ENCODE measurements at places on chromosomes 11 and 22.

GRCh38 chr11:63871962-63872799, 33.3 kb downstream of the MARK2 start:
- peak; percentile 45 for DNase-seq

GRCh38 chr11:72586321-72587090, 87.7 kb downstream of the PDE2A start:
- DNase-seq, result no peak

GRCh38 chr11:66011785-66012303, at the start of gene CST6:
CST6 (plus strand) TSS chr11:66012008; CDS start chr11:66012045, 37 bp downstream.
- DNase-seq, result no peak

- DNase-seq, result no peak
Measured at GRCh38 chr22:36776722-36777121, 803 bp upstream of the IFT27 start.

- DNase-seq, result no peak
Measured at GRCh38 chr22:42188808-42189447, 58.3 kb upstream of the CYP2D6 start.

DNA sequence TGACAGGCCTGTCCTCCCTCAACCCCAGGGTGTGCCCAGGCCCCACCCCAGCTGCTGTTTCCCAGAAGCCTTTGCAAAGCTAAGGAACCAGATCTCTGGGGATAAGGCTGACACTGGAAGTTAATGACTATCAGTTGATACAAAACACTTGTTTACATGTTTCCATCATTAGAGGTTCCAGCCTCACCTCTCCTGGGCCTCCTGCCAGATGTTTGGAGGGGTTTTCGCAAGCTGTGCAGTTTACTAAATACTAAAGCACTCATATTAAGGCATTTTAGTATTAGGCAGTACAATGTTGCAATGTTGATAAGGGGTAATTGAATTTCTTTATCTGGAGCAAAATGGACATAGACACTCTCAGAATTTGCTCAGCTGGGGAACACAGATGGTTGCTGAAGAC, 218.7 kb downstream of the INSC start:
- DNase-seq, result no peak

DNA sequence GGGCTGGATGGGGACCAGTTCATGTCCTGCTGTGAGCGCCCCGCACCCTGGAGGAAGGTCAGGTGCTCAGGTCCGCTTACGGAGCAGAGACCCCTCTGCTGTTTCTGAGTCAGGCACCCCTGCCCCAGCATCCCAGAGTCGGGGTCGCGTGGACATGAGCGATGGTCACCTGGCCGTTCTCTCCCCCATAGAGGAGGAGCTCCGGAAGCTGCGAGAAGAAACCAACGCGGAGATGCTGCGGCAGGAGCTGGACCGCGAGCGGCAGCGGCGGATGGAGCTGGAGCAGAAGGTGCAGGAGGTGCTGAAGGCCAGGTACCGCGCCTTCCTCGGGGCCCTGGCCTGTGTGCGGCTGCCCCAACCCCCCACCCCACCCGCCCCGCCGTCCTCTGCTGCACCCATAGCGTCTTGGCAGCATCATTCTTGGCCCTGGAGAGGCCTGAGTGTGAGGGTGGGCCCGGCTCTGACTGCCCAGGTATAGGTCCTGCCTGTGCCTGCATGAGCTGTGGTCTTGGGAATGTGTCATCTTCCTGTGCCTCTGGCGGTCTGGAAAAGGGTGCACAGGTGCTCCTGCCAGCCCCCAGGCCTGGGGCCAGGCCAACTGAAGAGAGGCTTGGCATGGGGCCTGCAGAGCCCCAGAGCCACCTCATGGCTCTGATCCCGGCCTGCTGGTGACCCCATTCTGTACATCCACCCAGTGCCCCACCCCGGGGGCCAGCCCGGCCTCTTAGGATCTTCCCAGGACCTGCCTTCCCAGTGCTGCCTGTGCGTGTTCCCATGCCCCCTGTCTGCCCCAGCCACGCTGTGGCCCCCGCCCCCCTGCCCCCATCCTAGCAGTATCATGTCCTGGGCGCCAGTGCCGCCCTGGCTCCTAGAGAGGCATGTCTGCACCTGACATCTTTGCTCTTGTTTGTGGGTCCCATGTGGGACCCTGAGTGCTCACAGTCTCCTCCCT, 38.1 kb downstream of the GRAMD4 start:
- DNase-seq, result no peak

DNA sequence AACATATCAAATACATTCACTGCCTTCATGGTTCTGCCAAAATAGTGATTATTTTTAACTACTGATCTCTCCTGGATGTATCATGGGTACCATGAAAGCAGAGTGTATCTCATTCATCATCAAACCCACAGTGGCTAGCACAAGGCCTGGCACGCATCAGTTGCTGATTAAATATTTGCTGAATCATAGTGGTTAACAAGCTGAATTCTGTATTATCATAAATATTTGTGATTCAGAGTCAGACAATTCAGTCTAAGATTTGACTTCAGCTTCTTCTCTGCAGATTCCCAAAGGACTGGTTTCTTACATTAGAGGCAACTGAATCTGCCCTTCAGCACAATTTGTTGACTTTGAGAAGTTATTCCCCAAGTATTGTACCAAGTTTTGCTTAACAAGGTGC, 715.8 kb upstream of the LRRC4C start:
- no peak for DNase-seq

GRCh38 chr11:47288066-47288465, 18.1 kb downstream of the MADD start:
- DNase-seq, result no peak

- DNase-seq, result no peak
Measured at GRCh38 chr11:128472128-128473089, 114.9 kb downstream of the ETS1 start.

GRCh38 chr22:27603800-27604144, 197.8 kb downstream of the MN1 start:
- no peak for DNase-seq

DNA sequence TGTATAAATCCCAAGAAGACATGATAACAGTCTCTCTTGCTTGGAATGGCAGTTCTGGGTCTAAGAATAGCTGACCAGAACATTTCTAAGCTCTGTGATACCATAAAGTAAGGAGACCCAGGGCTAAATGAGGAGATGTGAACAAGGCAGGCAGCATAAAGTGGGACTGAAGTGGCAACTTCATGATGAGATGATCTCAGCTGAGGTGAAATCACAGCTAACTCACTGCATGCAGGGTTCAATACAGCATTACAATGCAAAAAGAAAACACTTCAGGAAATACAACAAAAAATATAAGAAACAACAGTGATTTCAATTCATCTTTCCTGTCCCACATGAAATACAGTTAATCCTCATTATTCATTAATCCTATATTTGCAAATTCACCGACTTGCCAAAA, 44.6 kb downstream of the MRE11 start:
- no peak for DNase-seq

DNA sequence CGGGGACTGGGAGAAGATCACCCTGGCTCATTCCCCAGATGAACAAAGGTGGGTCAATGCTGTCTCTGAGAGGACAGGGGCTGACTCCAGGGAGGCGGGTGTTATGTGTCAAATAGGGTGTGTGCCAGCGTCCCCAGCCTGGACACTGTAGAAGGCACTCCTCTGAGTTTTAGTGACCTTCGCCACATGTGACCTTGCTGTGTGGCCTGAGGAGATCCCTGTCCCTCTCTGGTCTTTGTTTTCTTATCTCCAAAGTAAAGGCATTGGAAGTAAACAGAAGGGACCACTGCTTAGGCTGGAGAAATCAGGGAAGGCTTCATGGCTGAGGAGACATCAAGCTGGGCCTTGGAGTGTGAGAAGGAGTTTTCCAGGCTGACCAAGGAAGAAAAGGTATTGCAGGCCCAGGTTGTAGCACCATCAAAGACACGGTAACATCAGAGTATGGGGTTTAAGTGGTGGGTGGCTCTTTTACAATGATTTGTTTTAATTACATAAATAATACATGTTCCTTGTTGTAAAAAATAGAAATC, 74.4 kb downstream of the TP53I11 start:
- DNase-seq, result no peak

DNA sequence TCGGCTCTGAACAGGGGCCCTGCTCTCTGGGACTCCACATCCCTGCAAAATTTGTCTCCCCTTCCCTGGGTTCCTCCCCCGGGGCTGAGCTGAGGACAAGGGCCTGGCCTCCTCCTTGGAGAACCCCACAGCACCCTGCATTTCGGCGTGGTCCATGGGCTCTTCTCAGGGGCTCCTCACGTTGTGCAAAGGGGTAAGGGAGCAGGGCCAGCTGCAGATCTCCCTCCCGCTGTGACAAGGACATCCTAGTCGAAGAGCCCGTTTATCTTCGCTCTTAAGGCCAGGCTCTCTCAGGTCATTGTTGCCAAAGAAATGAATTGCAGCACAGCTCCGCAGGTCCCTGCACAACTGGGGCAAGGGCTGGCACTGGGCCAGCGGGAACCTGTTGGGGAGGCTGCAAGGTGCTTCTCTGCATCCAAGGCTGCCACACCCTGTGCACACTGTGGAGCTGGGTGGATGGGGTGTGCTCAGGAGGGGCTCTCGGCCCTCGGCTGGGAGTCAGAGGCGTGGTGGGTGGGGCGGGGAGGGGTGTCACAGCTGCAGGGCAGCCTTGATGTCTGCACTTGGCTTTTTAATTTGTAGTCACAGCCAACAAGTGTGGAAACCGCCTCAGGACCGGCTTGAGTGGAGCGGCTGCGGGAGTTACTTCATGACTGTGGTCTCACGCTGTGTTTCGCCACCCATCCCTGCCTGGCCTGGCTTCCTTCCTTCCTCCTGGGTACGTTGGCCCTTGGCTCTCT, 26.6 kb upstream of the SEPTIN5 start:
- no peak for DNase-seq

- no peak for DNase-seq
Measured at GRCh38 chr11:104772806-104773241, 125.4 kb downstream of the CASP12 start.

DNA sequence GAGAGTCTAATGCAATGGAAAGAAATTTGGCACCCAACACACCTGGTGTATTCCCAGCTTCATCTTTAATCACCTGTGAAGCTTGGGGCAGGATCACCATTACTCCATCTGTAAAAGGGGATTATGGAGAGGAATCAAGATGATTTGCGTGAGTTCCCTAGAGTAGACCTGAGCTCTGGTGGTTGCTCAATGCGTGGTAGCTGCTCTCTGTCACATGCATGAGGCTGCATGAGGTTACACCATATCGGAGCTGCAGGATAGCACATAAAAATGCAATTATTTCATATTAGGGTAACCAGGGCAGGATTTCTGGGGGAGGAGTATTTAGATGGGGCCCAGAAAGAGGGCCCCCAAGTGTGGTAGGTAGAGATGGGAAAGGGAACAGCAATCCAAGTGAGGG, 35.3 kb upstream of the CLMP start:
- no peak for DNase-seq

GRCh38 chr22:48753752-48754517, 1073.7 kb downstream of the BRD1 start:
- no peak for DNase-seq

- DNase-seq, result no peak
Measured at GRCh38 chr11:12433571-12434324, 56.4 kb downstream of the PARVA start.

DNA sequence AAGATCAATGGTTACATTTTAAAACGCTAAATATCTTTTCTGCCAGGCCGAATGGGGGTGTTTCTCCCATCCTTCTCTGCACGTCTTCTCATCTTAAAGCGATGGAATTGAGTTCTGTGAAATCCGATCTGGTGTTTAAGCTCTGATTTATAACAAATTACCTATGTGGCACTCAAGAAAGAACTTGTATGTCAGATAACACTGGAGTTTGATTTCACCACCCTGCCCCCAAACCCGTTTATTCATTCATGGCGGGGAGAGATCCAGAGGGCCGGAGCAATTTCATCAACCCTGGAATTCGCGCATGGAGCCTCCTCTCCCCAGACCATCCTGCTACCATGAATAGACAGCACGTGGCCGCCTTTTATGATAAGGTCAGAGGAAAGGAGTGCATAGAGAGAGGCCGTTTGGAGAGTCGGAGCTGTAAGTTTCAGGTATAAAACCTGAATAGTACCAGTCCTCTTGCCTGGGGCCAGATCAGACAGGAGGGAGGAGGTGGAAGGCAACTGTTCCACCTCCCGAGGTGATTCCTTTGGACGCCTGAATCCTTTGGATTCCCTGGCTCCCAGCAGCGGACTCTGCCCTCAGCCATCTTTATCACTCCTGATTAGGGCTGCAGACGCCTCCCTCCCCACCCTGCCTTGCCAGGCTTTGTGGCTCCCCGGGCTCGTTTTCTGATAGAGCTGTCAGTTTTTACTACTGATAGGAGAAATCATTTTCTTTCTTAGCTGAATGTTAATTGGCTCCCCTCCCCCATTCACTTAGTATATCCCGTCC, 27.3 kb upstream of the NFAM1 start:
- no peak for DNase-seq

GRCh38 chr11:63490551-63491239, at the start of gene PLAAT5:
PLAAT5 (minus strand) TSS chr11:63491167; CDS start chr11:63491034, 133 bp downstream.
- DNase-seq, result peak; percentile 60

GRCh38 chr11:12119502-12119901, 9.1 kb downstream of the MICAL2 start:
- no peak for DNase-seq

- DNase-seq, result no peak
Measured at GRCh38 chr11:130609121-130610035, 160.9 kb downstream of the ADAMTS15 start.

DNA sequence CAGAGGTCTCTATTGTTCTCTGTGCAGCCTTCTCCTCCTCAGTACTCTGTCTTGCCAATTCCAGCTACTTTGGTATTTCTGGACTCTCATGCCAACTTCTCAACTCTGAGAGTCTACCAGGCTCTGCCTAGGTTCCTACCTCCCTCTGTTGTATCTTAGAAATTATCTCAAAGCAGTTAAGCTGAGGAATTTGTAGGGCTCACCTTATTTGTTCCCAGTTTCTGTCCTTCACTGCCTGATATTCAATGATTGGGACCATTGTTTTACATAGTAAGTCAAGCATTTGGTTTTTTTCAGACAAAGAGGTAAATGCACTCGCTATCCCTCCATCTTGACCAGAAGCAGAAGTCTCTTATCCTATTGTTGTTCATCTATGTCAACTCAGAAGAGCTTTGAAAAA, 205.0 kb upstream of the PGR start:
- DNase-seq, result no peak

- no peak for DNase-seq
Measured at GRCh38 chr11:103618528-103618927, 417.9 kb upstream of the DDI1 start.

GRCh38 chr11:68574308-68574707, 110.0 kb upstream of the GAL start:
- DNase-seq, result no peak

DNA sequence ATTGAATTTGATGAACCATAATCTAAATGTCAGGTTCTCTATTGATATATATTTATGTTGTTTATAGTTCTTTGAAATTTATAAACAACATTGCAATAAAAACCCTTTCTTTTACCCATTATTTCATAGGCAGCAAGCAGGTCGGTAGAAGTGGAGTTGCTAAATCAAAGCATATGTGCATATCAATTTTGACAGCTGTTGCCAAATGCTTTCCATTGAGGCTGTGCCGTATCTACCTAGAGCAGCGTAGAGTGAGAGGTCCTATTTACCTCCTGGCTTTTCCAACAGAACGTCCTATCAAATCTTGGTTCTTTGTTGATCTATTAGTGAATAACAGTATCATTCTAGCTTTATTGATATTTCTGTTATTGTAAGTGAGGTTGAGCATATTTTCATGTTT, 77.5 kb upstream of the SLC22A12 start:
- DNase-seq, result no peak
